ENCODE measurements at places on chromosomes 4 and X. TPM values are rescaled to one million over a fixed set of nuclear protein-coding genes. Genes with fewer than 3 reads are reported as not detected.

ASB5 gene
- not detected for total RNA-seq

TMPRSS11B gene
- not detected for total RNA-seq

RGN gene
- 0.20 TPM for total RNA-seq

WNK3 gene
- 0.15 TPM for total RNA-seq

FAM184B gene
- not detected for total RNA-seq

HSD17B10 gene
- 64.2 TPM for total RNA-seq

NDP gene
- total RNA-seq, result not detected

VCX3B gene
- total RNA-seq, result not detected

SATL1 gene
- not detected for total RNA-seq

P2RY10 gene
- total RNA-seq, result not detected

USP51 gene
- 0.79 TPM for total RNA-seq

IL3RA gene
- total RNA-seq, result 36.0 TPM

Measured in mammary microvascular endothelial cell (primary cell).